NAMALWA (cell line): ENCODE measurements at places on chromosomes 2 and 18.

- DNase-seq, result no peak
Observed at GRCh38 chr18:3346487-3346886, 84.6 kb downstream of the MYL12B start.

DNA sequence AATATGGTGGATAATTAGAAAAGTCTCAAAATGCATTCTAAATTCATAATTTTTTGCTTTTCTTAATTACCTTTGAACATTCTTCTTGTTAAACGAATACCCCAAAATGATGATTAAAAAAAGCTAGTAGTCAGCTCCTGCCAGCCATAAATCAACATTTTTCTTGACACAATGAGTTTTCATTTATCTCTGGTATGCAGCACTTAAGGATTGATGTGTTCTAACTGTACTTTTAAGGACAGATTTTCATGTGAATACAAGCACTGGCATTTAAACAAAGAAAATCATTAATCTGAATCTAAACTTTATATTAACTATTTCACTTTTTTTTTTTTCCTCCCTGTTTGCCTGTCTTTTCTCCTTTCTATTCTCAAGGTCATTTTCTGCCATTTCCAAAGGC, 976.8 kb downstream of the TMEM182 start:
- no peak for DNase-seq

DNA sequence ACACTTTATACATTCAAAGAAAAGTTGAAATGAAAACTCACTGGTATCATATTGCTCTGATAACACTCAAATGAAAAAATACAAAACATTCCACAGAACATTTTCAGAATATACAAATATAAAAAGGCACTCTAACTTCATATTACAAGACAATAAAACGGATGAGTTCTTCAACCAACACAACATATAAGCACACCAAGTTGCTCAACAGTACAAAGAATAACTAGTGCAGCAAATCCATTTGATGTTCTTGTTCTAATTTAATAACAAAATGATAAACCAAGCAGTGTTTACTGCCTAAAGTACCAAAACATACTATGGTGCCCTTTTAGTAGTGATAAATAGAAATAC, 60.8 kb upstream of the PGAP1 start:
- no peak for DNase-seq

GRCh38 chr2:152062125-152063091, 36.4 kb downstream of the CACNB4 start:
- DNase-seq, result no peak

GRCh38 chr2:52345676-52346075, 1313.7 kb upstream of the NRXN1 start:
- no peak for DNase-seq
